ENCODE measurements at places on chromosomes 4 and X.

- DNase-seq: no peak
Observed at GRCh38 chr4:54855191-54855854, 197.6 kb downstream of the KIT start.

GRCh38 chr4:152398060-152398459, 137.8 kb downstream of the FBXW7 start:
- DNase-seq: no peak

DNA sequence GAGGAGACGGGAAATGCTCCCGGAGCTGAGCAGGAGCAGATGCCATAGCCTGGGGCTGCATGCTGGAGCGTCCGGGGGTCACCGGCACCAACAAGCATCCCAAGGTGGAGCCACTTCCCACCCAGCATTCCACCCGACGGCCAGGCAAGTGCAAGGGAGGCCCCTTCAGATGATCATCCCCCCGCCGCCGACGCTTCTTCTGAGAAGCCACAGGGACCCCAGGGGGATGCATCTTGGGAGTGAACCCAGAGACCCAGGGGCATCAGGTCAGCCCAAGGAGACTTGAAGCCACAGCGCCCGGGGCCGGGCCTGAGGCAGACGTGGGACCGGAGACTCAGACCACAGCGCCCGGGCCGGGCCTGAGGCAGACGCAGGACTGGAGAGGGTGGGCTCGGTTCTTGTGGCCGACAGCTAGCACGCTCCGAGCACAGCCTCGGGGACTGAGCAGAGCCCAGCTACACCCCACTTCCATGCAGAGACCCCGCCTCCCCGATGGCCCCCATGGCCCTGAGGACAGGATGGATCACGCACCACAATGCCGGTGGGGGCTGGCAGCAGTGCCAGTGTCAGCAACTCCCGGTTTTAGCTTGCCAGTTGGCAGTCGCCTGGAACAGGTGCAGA, 33.0 kb upstream of the CPLX1 start:
- no peak for DNase-seq

- DNase-seq: no peak
Observed at GRCh38 chr4:94819371-94820168, 61.8 kb downstream of the BMPR1B start.

DNA sequence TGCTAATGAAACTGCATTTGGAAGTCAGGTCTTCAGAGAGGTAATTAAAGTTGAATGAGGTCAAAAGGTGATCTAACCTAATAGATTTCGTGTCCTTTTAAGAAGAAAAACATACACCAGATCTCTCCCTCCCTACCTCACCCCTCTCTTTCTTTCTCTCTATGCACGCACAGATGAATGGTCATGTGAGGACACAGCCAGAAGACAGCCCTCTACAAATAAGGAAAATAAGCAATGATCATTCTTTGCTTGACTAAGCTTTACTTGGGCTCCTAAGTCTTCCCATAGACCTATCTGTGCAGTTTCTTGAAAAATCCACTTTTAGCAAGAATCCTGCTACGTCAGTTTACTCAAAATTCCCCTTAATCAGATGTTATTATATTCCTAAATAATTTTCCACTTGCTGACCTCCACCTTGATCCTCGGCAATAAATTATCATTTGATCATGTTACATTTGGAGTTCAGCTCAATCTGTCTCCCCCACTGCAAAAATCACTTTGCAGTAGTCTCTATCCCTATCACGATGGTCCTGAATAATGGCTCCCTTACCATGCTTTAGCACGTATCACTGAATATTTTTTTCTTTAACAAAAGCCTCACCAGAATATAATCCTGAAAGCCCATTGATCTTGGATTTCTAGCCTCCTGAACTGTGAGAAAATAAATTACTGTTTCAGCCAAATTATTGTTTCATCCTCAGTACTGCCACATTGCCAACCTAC, 527.3 kb downstream of the GABRG1 start:
- DNase-seq: no peak

DNA sequence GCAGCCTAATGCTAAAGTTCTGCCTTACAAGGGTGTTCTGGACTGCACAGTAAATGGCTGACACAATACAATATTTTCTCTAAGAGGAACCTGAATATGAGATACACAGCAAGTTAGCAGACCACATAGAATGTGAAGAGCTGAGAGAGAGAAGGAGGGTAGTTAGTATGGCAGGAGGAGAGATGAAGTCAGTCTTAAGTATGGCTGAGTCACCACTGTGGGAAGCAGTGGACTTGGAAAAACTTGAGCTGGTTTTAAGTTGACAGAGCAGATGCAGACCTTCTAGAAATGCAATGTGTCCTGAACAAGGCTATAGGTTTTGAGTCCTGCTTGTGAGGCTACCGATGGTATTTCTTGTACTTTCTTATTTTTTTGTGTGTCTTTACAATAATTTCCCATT, 172.5 kb downstream of the SH2D1A start:
- DNase-seq: no peak

DNA sequence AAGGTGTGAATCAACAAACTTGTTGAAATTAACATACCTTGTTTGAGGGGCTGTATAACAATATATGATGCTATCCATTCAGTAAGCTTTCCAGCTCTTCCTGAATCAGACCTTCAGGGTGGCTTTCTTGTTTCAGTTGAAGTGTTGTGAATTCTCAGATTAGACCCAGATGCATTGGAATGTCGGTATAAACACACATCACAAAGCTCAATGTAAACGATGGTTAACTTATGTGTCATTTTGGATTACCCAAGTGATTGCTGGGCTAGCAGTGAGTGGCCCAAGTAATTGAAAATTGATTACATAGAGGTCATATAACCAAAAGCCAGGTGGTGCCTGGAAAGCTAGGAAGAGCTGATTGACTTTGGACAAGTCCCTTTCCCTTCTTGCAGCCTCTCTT, 115.0 kb downstream of the SHROOM4 start:
- no peak for DNase-seq

DNA sequence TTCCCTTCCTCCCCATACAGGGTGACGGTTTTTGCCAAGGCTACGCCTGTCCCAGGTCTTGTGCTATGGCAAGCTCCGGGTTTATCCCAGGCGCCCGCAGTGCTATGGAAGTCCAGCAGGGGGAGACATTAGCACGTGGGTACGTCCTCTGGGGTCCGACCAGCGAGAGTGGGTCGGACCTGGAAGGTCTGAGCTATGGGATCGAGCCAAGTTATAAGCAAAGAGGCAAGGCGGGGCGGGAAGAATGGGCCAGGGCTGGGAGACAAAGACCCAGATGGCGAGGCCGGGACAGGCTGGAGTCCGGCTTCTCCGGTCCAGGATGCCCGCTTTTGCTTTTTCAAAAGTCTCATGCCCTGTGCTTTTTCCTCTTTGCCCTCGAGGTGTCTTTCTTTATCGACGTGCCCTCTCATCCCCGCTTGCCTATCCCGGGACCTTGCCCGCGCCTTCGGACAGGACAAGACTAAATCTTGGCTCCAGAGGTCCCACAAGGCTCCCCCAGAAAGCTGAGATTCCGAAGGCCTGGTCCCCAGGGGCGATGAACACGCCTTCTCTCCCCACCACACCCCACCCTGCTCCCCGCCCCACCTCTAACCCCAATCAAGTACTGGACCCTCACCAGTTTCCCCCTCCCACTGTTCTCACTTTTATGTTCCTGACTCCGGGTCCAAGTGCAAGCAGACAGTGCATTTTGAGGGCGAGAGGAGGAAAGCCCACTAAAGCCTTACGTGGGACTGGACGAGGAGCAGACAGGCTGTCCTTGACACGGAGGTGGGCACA, 785 bp upstream of the EFNB1 start:
- peak; percentile 52 for DNase-seq

- DNase-seq: no peak
Observed at GRCh38 chrX:10744007-10744406, 123.6 kb upstream of the MID1 start.

DNA sequence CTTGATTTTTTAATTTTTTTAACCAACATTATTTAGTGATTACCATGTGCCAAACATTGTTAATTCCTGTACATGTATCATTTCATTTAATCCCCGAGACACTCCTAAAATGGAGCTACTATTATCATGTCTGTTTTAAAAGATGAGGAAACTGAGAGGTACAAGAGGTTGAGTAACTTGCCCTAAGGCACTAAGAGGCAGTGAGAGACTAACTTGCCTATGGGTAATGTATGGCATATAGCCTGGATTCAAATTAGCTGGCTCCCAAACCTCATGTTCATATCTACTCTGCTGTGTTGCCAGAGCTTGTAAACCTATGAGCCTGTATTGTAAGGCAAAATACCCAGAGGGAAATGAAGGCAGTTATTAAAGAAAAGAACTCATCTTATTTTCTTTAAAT, 443.6 kb downstream of the IL15 start:
- no peak for DNase-seq

DNA sequence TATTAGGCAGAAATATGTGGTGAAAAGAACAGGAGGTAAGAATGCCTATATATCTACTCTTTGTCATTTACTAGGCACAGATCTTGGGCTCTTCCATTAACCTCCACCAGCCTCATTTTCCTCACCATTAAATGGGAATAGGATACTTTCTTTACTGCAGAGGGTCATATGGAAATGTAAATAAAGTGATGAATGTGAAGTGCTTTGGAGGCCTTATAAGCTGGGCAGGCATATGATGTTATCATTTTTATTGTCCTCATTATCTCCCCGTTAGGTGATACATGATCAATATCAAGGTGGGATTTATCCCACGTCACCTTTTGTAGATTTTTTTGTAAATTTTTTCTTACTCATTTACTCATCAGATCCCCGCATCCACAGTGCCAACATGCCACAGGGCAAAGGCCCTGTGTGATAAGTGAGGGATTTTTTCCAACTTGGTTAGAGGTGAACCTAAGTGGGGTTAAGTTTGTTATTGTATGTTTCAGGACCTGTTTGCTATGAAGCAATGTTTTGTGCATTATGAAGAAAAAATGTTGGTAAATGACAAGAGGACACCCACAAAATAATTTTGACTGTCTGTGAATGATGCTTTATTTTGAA, 107.8 kb downstream of the SLC4A4 start:
- DNase-seq: no peak

DNA sequence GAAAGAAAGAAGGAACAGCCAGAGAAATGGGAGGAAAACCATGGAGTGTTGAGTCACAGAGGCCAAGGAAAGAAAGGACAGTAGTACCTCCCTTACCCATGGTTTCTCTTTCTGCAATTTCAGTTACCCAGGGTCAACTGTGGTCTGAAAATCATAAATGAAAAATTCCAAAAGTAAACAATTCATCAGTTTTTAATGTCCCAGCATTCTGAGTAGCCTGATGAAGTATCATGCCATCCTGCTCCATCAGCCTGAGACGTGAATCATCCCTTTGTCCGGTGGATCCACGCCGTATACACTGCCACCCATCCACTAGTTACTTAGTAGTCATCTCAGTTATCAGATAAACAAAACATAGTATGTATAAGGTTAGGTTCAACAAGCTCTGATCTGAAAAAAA, 114.2 kb downstream of the COMMD8 start:
- no peak for DNase-seq
